Epithelial cell of alveolus of lung (primary cell): ENCODE measurements at places on chromosomes 4 and X. TPM values are rescaled to one million over a fixed set of nuclear protein-coding genes. Genes with fewer than 3 reads are reported as not detected.

The DDX53 gene
- not detected in 2 replicates for total RNA-seq

The BMP3 gene
- 0.08 TPM in 1 of 2 replicates, not detected in the other for total RNA-seq

The ZNF827 gene
- total RNA-seq = 8.7 and 10.2 TPM in 2 replicates

The CSN1S1 gene
- not detected in 2 replicates for total RNA-seq

The GLRA3 gene
- total RNA-seq = not detected in 2 replicates

The DAPP1 gene
- 0.39 TPM in 1 of 2 replicates, not detected in the other for total RNA-seq
